ENCODE measurements at places on chromosomes 7 and 10.

DNA sequence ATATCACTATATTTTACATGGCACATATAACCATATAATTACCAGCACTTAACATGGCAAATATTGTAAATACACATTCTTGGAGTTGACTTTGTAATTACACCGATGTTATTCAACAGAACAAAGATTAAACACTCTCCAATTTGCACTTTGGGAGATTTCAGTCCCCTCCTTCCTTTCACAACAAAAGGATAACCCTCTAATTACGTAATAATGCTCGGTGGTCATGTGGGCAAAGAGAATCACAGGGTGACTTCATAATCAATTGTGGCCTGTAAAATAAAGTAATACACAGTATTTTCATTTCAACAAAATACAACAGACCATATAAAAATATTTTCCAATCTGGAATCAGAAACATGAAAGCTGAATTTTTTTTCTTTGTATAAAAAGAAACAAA lies 73.2 kb downstream of the RHOBTB1 start:
- DNase-seq, result no peak

DNA sequence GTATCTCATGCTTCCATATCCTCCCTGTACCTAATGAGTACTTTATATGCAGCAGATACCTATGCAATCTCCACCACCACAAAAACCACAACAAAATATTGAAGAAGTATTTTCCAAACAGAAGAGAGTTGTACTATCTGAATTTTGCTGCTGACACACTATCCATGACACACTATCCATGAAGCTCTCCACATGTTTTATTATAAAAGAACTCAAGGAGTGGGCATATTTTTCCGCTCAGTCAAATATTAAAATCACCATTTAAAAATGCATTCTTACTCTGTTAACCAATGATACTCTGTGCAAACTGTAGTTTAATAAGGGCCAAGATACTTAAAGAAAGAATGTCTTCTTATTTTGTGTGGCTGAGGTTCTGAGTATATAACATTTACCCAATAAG lies 2.8 kb downstream of the BET1 start:
- DNase-seq, result no peak

GRCh38 chr10:91296471-91296870 lies 76.0 kb downstream of the PCGF5 start:
- no peak for DNase-seq

- DNase-seq, result no peak
These were observed 331.9 kb upstream of the NUPR2 start for GRCh38 chr7:56447864-56448693.

DNA sequence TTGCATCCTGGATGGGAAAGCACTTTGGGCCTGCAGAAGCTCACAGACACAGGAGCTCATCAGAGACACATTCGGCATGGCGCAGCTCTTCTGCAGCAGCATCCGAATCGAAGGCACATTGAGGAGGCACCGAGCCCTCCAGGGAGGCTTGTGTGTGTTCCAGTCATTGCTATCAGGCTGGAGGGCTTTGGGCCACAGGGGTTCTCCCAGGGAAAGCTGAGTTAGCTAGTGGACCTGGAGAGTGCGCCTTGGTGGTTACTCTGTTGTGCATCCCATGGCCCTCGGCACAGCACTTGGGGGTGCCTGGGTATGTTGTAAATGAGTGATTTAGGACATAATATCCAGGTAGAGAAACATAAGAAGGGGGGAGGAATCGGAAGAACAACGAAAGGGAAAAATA lies 388.7 kb upstream of the RNF32 start:
- no peak for DNase-seq

DNA sequence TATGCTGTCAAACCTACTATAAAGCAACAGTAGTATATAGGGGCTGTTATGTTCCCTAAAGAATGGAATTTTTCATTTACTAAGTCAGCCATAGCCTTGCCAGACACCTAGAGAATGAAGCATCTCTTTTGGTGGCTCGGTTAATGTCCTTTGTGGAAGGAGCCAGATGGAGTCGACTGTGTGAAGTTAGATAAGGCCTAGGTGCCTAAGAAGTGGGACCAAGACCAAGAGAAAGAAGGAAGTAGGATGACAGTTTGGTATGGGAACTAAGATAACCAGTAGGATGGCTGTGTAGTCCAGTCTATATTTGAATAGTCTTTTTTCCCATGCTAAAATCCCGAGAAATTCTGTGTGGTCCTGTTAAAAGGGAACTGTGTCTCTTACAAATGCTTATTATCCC lies 62.2 kb downstream of the REEP3 start:
- no peak for DNase-seq

DNA sequence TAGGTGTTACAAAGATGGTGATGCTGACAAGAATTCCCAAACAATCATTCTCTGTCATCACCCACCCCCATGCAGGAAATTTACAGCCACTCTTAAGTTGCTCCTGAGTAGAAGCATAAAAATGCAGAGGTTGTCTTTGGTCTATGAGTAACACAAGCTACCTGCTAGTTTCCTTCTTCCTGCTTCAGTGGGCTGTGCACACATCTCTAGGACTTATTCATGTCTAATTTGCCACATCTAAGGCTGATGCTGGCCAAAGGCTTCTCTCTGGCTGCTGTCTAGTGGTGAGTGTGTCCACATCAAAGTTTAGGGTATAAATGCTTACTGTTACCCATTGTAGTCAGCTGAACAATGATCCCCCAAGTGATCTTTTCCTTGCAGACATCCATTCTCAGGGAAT lies 662.5 kb downstream of the TYW1 start:
- DNase-seq, result no peak

DNA sequence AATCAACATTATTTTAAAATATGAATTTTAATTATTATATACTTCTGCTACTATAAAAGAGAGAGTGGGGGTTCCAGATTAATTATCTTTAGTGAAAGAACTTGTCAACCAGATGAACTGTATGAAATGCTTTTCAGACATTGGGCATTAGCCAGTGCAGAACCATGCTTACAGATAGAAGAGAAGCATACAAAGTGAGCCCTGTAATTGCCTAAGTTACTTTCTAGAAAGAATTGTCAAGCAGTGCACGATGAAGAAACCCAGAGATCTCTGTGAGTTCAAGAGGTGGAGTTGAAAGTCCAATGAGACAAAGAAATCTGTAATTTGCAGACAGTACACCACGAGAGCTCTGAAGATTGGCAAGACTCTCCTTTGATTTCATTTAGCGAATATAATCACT lies 166.7 kb downstream of the CDC14C start:
- no peak for DNase-seq

GRCh38 chr10:62264702-62265436 lies 3.8 kb downstream of the RTKN2 start:
- no peak for DNase-seq

DNA sequence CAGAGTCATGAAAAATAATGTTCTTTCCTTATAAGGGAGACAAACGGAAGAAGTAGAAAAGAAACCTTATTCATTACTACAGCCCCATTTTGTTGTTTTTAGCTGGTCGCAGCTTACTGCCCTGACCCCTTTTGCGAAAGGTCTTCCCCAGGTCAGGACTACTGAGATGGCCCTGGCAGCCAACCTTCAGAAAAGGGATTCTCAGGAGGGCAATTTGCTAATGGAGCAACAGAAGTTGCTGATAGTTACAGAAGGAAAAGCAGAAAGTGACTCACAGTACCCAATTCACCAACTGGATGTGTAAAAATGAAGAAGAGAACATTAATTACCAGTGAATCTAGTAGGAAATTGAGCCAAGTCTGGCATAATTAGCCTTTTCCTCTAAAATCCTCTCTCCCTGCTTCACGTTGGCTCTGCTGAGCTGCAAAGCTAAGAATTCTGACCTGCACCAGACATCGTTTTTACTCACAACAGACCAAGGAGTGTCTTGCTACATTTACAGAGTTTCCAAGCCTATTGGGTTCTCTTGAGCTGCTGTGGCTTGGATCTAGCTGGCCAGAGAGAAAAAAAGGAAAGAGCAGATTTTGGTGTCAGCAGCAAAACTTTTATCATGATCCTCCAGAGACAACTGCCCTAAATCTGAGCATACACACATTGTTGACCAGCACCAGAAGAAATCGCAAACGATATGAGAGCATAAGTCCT lies 499.9 kb upstream of the FZD8 start:
- no peak for DNase-seq

GRCh38 chr10:116247691-116248090 lies 25.3 kb downstream of the GFRA1 start:
- DNase-seq, result no peak

DNA sequence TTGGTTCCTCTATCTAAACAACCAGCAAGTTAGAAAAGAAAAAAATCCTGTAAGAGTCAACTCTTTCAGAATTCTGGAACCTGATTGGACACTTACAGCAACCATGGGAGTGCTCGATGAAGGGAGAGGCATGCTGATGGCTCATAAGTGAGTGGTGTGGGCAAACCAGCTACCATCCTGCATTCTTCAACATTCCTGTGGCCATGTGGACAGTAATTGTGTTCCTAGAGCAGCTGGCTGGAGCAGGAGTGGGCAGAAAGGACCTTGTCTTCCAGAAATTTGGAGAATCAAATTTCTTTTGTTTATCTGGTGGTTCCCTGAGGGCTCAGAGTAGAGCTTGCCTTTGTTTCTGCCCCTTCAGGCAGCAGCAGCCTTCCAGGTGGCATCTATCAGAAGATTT lies 22.5 kb upstream of the MYL7 start:
- DNase-seq, result no peak

DNA sequence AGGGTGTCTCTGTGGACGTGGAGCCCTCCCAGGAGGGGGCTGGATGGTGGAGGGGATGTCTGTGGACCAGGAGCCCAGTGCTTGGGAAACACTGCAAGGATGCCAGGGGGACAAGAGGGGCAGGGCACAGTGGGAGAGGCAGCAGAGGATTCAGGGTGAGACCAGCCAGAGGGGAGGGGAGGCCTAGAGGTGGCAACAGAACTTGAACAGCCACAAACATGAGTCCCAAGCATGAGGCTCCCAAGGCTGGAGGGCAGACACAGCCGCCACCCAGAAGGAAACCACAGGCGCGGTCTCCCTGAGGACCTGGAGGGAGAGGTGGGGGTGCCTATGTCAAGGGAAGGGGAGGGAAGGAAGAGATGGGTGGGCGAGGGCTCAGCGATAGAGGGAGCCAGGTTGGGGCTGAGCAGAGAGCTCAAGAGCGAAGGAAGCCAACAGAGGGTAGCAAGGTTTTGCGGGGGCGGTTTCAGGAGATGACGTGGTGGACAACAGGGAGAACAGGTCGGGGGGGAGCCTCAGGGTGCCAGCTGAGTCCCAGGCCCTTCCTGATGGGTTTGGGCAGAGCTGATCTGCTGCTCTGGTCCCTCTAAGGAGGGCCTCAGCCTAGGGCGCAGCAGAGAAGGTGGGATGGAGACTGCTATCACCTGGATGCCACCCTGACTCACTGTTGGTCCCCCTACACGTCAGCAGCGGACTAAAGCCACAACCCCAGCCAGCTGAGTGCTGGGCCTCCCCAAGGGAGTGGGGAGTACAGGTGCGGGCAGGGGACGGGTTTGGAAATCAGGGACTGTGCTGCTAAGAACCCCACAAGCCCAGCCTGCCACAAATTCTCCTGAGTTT lies 6.7 kb upstream of the PILRA start:
- DNase-seq, result no peak

DNA sequence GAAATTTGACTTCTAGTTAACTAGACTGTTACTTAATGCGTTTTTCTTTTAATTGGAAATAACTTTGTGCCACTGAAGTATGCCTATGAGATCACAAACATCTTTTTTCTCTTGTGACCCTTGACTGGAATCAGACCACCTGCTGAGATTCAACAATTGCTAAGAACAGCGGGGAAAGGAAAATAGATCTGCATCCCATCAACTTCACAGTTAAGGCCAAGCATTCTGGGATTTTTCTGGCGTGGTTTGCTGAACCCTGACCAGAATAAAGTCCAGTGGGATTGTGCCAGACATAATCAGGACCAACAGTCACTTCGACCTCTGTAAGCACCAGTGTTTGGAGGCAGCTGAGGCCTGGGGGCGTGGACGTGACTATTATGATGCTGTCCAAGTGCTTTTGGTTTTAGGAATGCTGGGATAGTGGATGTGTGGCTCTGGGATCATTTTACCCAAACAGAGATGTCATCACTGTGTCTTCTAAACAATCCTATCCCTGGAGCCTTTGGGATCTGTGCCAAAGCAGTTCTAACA lies 373.3 kb upstream of the PRKCQ start:
- no peak for DNase-seq

All from activated naive CD4-positive, alpha-beta T cell (primary cell).